ENCODE measurements at places on chromosomes 3 and 15.

GRCh38 chr3:103158183-103158582 is 723.4 kb downstream of the ZPLD1 start:
- DNase-seq, result no peak

DNA sequence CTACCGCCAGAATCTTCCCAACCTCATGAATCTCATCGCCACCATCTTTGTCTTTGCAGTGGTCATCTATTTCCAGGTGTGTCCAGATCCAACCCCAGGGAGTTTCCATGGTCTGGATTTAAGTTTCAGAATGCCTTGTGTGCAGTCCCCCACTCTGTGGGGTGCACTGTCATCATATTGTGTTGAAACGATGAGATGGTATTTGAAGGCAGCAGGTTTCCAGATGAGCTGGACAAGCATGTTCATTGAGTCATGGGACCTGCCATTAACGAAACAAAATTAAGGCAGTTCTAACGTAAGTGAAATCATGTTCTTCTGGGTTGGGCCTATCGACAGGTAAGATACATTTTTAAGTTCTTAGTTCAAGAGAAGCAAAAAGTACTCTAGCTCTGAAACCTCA is 12.7 kb downstream of the SEC61A1 start:
- DNase-seq, result no peak

DNA sequence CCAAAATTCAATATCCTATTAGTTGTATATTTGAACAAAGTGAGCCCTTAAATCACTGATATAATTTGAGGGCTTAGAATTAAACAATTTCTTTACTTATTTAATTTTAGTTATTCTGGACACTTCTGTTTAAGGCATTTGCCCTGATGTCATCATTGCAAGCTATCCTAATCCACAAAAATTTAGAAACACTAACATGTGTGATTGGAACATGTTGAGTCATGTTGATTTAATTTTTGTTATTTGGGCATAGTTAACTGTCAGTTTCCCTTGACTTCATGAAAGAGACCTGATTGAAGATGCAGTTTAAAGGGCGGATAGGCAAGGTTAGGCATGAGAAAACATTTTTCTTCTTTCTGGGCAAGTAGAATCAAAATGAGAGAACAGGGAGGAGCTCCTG is 682.6 kb downstream of the ROBO1 start:
- DNase-seq, result peak; percentile 1

- no peak for DNase-seq
These were observed 43.6 kb upstream of the SPTSSB start for GRCh38 chr3:161414907-161415306.

- no peak for DNase-seq
These were observed 38.8 kb upstream of the LINGO1 start for GRCh38 chr15:77671362-77672056.

- DNase-seq, result no peak
These were observed 7.2 kb downstream of the RPL22L1 start for GRCh38 chr3:170862618-170863374.

GRCh38 chr3:55823829-55824228 is 336.7 kb upstream of the WNT5A start:
- no peak for DNase-seq
